ENCODE measurements at places on chromosomes 2 and 18.

DNA sequence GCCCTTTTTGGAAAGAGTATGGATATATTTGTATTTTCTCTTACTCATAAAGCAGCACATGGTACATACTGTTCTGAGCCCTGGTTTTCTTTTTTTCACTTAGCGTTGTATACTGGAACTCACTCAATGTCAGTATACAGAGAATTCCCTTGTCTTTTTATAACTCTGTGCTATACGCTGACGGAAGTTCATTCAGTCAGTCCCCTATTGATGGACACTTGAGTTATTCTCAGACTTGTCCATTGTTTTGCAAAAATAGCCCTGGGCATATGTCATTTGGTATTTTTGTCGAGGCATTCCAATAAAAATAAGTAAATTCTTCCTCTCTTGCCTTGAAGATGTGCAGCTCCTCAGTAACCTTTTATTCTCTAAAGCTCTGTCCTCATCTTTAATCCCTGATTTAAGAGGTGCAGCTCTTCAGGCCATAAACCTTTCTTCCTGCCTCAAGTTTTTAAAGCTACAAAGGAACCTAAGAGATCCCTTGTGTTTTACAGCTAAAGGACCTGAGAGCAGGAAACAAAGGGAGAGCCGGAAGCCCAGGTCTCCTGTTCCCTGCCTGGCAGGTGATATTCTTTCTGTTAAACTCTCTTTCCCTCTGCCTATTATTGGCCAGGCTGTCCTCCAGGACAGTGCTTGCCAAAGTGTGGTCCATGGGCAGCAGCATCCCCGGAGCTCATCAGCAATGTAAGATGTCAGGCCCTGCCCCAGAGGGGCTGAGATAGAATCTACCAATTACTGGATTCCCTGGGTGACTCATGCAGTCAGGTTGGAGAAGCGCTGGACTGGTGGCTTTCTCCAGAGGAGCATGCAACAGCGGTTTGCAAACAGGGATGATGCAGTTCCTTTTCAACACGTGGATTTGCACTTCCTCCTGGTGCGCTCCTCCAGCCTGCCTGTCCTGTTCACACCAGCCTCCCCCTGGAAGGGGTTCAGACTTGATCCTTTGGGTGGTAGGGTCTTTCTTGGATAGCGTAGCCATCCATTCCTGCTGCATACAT lies 158.0 kb downstream of the NEDD4L start:
- DNase-seq, result no peak

GRCh38 chr2:175402571-175402970 lies 221.1 kb upstream of the ATP5MC3 start:
- DNase-seq, result no peak

- no peak for DNase-seq
Measured at GRCh38 chr2:65299246-65299645, 71.6 kb downstream of the ACTR2 start.

GRCh38 chr18:34548120-34548972 lies 161.8 kb upstream of the DTNA start:
- no peak for DNase-seq

- DNase-seq, result no peak
Measured at GRCh38 chr2:232058931-232059330, 97.4 kb downstream of the DIS3L2 start.

GRCh38 chr2:11697103-11697871 lies 27.3 kb upstream of the NTSR2 start:
- DNase-seq, result no peak

GRCh38 chr18:48792141-48792540 lies 158.6 kb downstream of the SMAD7 start:
- DNase-seq, result no peak

GRCh38 chr2:55169915-55170314 lies 62.2 kb downstream of the CLHC1 start:
- DNase-seq, result no peak

GRCh38 chr2:159201360-159202063 lies 85.0 kb downstream of the WDSUB1 start:
- DNase-seq, result no peak

DNA sequence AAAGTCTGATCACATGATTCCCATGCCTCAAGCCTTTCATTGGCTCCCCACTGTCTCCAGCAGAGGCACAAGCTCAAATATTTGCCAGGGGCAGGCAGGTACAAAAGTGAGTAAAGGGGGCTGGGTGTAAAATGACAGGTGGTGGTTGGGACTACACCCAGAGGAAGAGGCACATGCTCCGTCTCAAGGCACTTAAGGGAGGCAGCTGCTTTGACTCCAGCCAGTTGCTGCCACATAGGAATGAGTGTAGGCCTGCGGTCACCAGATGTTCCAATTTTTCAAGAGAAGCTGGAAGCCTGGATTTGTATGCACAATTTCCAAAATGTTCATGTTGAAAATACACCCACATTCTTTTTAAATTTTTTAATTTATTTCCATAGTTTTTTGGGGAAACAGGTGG lies 164.4 kb downstream of the UPP2 start:
- DNase-seq, result no peak

- DNase-seq, result no peak
Measured at GRCh38 chr2:48337871-48338270, 192.1 kb upstream of the STON1 start.

DNA sequence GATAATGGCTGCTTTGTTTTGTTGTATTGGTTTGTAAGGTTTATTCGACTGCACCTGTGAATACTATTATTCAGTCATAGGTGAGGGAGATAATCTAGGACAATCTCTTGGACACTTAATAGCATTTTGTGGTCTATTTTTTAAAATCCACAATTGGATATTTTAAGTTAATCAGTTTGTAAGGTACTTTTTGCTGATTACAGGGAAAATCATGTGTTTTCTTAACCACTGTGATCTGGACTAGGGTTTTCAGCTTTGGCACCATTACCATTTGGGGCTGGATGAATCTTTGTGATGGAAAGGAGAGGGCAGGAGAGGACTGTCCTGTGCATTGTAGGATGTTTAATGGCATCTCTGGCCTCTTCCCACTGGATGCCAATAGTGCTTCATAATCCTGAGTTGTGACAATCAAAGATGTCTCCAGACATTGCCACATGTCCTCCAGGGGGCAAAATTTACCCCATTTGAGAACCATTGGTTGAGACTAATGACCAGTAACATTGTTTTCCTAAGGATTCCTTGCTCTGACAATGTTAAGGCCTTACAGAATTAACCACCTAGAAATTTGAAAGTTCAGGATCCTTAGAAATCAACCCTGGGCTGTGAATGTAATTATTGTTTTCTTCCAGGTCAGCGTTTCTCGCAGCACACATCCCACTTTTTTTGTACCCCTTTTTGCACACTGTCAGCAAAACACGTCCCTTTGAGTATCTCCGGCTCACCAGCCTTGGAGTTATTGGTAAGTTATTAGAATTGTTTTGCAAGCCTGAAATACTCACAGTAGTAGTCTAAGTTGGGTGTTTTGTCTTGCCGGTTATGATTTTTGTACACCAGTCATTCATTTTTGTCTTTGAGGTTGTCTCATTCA lies 15.6 kb downstream of the CNOT9 start:
- no peak for DNase-seq

DNA sequence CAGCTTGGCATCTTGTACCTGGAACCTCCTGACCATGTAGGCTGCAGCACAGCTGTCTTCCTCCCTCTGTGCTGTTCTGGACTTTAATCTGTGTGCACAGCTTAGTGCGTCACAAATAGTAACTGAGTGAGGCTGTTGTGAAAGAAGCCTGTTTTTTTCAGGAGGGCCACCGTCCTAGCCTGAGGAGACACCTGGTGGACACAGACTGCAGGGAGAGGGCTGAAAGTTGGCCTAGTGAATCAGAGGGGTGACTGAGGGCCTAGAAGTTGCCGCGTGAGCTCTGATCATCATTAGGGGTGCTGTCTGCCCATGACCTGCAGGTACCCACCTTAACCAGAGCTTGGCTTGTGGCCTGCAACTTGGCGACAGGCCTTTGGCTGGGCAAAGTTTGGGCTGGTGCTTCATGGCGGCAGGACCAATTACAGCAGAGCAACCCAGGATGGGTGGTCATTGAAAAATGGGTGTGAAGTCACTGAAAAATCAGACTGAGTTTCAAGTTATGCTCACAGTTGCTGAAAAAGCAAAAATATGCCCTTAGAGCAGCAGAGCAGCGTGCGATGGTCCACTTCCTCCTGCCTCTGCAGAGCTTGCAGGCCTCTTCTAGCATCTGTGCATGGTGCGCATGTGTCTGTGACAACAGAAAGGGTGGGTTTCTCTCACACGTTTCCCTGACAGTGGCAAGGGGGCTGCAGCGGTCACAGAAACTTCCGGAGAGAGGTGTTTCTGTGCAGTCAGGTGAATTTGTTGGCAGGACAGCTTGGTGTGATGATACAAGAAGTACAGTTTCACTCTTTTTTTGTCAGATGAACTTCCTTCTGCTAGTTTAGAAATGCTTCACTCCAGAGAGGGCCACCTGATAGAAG lies 9.6 kb downstream of the GDF7 start:
- DNase-seq, result no peak

Measured in NCI-H774 (cell line).